ENCODE measurements at places on chromosomes 11 and 22.
A peak's percentile ranks its signal among the peaks of the same experiment; 100 is the strongest.

DNA sequence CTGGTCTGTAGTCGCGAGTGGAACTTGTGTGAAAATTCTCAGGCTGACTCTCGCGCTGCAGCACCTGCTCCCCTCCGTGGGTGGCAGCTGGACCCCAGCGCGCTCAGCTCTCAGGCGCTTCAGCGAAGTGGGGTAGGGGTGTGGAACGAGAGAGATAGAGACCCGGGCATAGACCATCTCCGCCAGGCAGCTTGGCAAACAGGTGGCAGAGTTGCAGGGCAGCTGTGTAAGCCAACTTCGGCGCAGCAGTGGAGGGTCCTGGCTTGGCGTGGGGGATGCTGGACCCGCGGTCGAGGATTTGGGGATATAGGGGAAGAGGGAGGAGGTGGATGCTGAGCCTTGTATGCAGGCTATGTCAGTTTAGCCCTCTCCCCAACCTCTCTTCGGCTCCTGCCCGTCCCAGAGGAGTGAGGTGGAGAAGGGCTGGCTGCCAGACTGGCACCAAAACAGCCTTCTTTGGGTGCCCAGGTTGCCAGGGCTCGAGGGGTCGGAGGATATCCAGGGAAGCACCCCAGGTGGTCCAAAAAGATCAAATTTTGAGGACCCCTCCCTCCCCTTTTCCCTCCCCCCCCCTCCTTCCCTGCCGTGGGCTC, 746 bp upstream of the CALCB start:
- DNase-seq: no peak

GRCh38 chr11:117160826-117161225, 16.7 kb downstream of the PAFAH1B2 start:
- DNase-seq: no peak

DNA sequence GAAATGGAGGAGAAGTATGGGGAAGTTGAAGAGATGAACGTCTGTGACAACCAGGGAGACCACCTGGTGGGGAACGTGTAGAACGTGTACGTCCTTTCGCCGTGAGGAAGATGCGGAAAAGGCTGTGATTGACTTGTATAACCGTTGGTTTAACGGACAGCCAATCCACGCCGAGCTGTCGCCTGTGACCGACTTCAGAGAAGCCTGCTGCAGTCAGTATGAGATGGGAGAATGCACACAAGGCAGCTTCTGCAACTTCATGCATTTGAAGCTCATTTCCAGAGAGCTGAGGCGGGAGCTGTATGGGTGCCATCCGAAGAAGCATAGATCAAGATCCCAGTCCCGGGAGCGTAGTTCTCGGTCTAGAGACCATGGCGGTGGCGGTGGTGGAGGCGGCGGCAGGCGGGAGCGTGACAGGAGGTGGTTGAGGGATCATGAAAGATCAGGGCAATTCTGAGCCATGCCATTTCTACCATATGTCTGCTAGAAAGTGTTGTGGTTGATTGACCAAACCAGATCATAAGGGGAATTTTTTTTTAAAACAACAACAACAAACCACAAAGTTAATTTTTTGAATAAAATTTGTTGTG, 36.8 kb upstream of the PHOX2A start:
- no peak for DNase-seq

DNA sequence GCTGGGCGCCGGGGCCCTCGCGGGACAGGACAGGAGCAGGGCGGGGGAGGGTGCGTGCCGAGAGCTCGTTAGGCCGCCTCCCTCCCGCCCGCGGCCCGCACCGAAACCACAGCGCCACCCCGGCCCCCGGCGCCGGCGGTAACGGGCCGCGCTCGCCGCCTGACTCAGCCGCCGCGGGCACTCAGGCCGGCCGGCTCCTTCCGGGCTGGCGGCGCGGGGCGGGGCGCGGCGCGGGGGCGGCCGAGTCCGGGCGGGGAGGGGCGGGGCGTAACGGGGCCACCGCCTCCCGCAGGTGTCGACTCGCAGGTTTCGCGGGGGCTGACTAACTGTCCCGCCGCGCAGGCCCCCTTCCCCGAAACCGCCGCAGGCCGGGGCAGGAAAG, at the start of gene AP5B1:
Gene AP5B1, minus strand, starts transcription at position 207 of the 382 bp plus-strand sequence. CDS start 385 bp downstream, outside the sequence.
- peak; percentile 86 for DNase-seq

DNA sequence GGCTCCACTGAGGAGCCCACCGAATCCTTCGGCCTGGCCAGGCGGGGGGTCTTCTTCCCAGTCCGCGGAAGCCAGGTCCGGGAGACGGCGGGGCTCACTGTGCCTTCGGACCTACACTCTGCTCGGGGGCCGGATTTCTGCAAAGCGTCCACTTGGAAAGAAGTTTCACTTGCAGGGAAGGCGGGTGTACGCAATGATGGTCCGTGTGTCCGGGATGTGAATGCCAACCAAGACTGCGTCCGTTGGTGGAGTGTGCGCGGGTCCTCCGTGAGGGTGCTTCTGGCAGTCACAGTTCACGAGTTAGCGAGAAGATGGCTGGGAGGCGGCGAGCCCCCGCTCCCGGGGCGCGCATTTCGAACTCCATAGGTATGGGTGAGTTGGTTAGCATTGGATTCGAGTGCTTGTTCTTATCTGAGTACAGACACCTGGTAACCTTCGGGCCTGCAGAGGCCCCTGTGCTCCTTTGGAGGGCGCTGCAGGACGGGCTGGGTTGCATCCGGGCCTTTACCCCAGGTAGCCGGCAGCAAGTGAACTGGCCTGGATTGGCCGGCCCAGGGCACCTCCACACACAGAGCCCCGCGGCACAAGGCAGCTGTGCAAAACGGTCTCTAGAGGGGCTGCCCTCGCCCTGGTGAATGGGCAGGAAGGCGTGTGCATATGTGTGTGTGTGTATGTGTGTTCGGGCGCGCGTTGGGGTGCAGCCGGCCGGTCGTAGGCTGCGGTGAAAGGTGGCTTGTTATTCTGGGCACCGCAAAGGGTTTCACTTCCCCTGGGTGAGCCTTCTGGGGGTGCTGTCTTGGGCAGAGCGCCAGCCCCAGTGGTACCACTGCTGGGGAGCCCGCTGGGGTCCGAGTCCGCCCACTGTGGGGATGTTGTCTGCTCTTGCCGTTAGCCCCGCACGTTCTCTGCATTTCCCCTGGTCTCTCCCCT, 13.3 kb upstream of the CYP2R1 start:
- peak; percentile 95 for DNase-seq

- no peak for DNase-seq
Observed at GRCh38 chr22:40123387-40123786, 54.3 kb upstream of the TNRC6B start.

GRCh38 chr11:17012712-17013547, 1.3 kb downstream of the PLEKHA7 start:
- peak; percentile 76 for DNase-seq

DNA sequence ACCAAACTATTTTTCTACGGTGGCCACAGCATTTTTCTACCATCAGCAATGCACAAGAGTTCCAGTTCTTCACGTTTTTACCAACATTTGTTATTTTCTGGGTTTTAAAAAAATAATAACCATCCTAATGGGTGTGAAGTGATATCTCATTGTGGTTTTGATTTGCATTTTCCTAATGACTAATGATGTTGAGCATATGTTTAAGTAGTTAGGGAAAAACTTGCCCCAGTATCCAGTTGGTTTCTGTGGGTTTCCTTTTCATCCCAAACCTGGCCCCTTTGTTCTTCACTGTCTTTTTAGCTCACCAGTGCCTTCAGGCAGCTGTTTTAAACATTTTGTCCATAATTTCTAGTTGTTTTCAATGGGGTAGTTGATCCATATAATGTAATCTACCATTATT, 14.7 kb upstream of the PTS start:
- DNase-seq: no peak

GRCh38 chr11:6240781-6241180, 1.9 kb downstream of the CNGA4 start:
- DNase-seq: no peak

- peak; percentile 76 for DNase-seq
Observed at GRCh38 chr11:67371911-67372320, 1.5 kb downstream of the CLCF1 start.
